ENCODE measurements at places on chromosomes 1 and 21. TPM values are rescaled to one million over a fixed set of nuclear protein-coding genes. Genes with fewer than 3 reads are reported as not detected.
A peak's percentile ranks its signal among the peaks of the same experiment; 100 is the strongest.

- H3K27ac ChIP-seq = no peak overlapping the region
- H3K4me3 ChIP-seq = no peak overlapping the region
- H3K36me3 ChIP-seq = no peaks in the 10 kb centered on the region
- no peaks in the 10 kb centered on the region for H3K4me1 ChIP-seq
Observed at GRCh38 chr1:118325550-118326225, 140.7 kb upstream of the SPAG17 start.

DNA sequence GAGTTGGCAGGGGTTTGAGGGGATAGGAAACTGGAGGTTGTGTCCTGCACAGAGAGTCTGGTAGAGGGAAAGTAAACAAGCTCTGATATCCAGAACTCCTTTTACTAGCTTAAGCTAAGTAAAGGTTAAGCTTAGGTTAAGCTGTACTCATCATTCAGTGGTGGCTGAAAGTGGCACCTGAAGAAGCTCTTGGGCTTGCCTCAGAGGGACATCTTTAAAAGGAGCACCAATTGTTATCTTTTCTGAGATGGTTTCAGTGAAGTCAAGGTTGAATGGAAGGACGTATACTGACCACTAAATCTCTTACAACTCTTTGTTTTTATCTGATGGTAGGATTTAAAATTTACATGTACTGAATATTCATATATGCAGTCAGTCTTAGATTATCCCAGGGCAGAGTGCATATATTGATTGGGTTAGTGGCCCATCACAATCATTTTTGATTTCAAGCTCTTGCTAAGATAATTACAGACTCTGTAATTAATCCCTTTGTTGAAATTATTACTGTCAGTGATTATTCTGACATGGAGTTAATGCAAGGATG is 43.3 kb downstream of the S1PR1 start:
- peaks cover 84% of the 10 kb centered on the region for H3K4me1 ChIP-seq
- no peak overlapping the region for H3K4me3 ChIP-seq
- H3K36me3 ChIP-seq = no peaks in the 10 kb centered on the region
- peak overlapping the region; percentile 68 for H3K27ac ChIP-seq
- DNase-seq = no peak

DNA sequence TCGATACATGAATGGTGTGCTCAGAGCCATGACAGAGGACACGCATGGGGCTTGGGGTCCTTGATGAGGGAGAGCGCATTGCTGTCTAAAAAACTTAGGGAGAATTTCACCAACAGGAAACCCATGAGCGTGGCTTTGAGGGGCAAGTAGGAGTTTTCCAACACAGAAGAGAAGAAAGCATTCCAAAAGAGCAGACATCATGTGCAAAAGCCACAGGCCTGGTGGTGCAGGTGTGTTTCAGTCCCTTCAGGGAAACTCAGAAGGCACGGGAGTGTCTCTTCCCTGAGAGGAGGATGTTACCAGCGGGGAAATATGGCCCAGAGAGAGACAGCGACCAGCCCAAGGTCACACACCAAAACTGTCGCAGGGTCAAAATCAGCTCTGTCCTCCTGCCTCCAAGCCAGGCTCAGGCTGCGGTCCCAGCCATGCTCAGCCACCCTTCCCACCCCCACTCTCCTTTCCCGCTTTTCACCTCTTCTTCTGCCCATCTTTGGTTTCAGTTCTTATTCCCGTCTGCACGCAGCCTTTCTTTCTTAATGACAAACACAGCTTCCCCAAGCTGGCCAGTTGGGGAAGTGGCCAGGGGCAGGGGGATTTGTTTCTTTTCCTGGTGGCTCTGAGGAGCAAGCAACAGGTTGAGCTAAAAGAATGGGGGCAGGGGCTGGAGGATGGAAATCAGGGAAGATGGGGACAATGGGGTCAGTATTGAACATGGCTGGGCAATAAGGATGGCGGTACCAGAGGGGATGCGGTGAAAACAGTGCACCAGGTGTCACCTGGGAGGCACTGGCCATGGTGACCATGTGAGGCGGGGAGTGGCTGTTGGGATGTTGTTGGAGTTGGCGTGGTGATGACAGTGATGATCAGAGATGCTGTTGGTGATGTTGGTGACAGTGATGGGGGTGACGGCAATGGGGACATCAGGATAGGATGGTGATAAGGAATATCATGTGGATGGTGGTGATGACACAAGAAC is 10.3 kb downstream of the LAPTM5 start:
- H3K4me1 ChIP-seq = peaks cover 100% of the 10 kb centered on the region
- peaks cover 42% of the 10 kb centered on the region for H3K36me3 ChIP-seq
- H3K4me3 ChIP-seq = no peak overlapping the region
- DNase-seq = no peak
- no peaks in the 10 kb centered on the region for H3K27me3 ChIP-seq

GRCh38 chr1:202163281-202164270 is 3.2 kb upstream of the PTPN7 start:
- H3K36me3 ChIP-seq = no peaks in the 10 kb centered on the region
- DNase-seq = peak; percentile 36
- peaks cover 77% of the 10 kb centered on the region for H3K4me1 ChIP-seq
- no peaks in the 10 kb centered on the region for H3K27me3 ChIP-seq

DNA sequence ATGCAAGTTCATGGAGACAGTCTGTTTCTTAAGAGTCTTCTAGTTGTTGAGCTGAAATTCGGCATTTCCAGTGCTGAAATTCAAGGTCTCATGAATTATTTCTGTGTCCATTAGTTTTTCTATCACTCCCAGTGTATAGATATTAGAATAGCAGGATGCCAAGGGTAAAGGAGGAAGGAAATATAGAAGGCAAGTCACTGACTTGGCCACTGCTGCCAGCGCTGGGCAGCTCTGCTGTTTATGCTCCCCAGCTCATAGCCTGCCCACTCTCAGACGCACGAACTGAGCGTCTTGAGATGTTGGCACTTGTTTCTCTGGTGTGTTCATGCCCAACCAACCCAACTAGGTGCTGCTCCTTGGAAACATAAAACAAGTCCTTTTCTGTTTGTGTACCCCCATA is 110.1 kb downstream of the SLC45A1 start:
- peak overlapping the region; percentile 42 for H3K27ac ChIP-seq
- H3K27me3 ChIP-seq = no peaks in the 10 kb centered on the region
- no peaks in the 10 kb centered on the region for H3K36me3 ChIP-seq
- H3K4me3 ChIP-seq = no peak overlapping the region
- DNase-seq = no peak
- peaks cover 62% of the 10 kb centered on the region for H3K4me1 ChIP-seq

DNA sequence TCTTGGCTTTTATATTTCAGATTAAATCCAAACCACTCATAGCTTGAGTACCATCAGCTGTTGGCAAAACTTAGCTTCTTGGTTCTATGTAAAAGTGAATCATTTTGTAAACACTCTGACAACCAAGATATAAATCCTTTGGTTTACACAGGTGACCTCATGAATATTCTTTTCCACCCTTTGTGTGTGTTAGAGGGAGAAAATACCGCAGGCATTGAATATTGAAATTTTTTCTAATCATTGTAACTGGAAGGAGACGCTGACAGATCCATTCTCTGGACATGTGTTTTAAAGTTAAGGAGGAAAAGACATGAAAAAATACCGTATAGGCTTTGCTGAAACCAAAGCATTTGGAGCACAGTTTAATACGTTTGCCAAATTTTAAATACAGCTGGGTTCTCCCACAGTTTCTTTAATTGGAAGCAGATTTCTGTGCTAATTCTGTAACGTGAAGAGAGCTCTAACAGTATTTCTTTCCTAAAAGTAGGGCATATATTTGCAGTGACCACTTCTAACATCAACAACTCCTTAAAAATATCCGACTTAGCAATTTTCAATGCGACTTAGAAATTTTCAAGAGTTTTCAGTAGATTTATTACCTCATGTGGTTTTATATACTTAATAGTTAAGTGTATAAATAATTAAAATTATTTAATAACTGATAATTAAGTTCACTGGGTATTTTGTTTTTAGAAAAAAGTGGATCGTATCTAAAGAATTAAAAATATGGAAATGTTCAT is 388.2 kb downstream of the USP25 start:
- H3K4me1 ChIP-seq = no peaks in the 10 kb centered on the region
- H3K4me3 ChIP-seq = no peak overlapping the region
- H3K36me3 ChIP-seq = no peaks in the 10 kb centered on the region
- H3K27ac ChIP-seq = no peak overlapping the region

DNA sequence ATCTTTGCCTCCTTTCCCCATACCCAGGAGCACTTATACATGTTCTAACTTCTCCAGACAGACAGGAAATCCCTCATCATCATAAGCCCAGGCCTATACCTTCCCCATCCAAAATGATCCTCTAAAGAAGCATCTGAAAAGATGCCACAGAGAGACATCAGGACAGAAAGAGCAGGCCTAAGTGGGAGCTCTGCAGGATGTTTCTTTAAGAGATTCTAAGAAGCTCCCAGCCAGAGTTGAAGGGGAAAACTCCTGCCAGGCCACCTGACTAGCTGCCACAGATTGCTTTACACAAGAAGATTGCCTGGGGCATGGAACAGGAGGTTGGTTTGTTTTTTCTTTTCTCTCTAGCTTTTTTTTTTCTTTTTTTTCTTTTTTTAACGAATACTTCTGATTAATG is 275.8 kb downstream of the VAV3 start:
- H3K4me1 ChIP-seq = no peaks in the 10 kb centered on the region
- no peak overlapping the region for H3K4me3 ChIP-seq
- DNase-seq = no peak
- H3K27me3 ChIP-seq = no peaks in the 10 kb centered on the region
- peaks cover 12% of the 10 kb centered on the region for H3K36me3 ChIP-seq

GRCh38 chr1:74363220-74363619 is 128.0 kb downstream of the TNNI3K start:
- H3K27ac ChIP-seq = no peak overlapping the region
- DNase-seq = no peak
- H3K4me1 ChIP-seq = no peaks in the 10 kb centered on the region
- H3K4me3 ChIP-seq = no peak overlapping the region
- H3K36me3 ChIP-seq = no peaks in the 10 kb centered on the region

GRCh38 chr1:61641578-61642336 is 83.2 kb downstream of the TM2D1 start:
- H3K27me3 ChIP-seq = no peaks in the 10 kb centered on the region
- no peaks in the 10 kb centered on the region for H3K36me3 ChIP-seq
- no peak overlapping the region for H3K27ac ChIP-seq
- peak overlapping the region; percentile 7 for H3K4me3 ChIP-seq
- peak; percentile 32 for DNase-seq
- H3K4me1 ChIP-seq = peaks cover 4% of the 10 kb centered on the region

- no peaks in the 10 kb centered on the region for H3K27me3 ChIP-seq
- DNase-seq = no peak
- H3K4me1 ChIP-seq = no peaks in the 10 kb centered on the region
- peaks cover 79% of the 10 kb centered on the region for H3K36me3 ChIP-seq
- no peak overlapping the region for H3K27ac ChIP-seq
Observed at GRCh38 chr21:28971171-28971570, 21.5 kb downstream of the LTN1 start.

DNA sequence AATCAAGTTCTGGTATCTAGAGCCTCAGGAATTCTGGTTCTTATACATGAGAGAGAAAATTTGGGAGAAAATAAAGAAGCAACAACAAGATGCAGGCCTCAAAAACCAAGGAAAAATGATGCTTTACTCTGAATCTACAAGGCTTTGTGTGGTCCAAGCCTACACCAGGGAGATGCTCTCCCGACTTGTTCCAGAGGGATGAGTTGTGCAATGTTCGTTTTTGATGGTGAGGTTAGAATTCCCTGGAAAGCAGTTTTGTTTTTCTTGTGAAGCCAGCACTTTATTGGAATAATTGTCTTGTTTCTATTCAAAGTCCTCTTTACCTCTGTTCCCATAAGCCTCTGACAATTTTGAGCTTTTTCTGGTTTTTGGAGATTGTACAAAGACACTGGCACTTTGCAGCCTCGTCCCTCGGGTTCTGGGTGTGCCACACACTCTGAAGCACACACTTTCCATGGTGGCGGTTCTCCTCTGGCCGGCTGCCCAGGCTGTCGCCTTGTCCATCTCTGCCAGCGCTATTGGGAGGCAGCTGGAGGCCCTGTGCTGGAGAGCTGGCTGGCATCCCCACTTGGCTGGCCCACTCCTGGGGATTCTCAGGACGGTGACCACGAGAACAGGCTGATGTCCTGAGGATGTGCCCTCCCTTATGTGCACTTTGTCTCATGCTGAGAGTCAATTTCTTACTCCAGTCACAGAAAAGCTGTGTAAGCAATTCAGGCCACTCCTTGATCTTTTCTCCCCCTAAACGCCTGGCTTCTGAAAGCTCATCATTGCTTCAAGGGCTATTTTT is 70.2 kb downstream of the EDEM3 start:
- no peaks in the 10 kb centered on the region for H3K27me3 ChIP-seq
- no peak for DNase-seq
- H3K27ac ChIP-seq = no peak overlapping the region
- no peaks in the 10 kb centered on the region for H3K36me3 ChIP-seq
- no peak overlapping the region for H3K4me3 ChIP-seq

DNA sequence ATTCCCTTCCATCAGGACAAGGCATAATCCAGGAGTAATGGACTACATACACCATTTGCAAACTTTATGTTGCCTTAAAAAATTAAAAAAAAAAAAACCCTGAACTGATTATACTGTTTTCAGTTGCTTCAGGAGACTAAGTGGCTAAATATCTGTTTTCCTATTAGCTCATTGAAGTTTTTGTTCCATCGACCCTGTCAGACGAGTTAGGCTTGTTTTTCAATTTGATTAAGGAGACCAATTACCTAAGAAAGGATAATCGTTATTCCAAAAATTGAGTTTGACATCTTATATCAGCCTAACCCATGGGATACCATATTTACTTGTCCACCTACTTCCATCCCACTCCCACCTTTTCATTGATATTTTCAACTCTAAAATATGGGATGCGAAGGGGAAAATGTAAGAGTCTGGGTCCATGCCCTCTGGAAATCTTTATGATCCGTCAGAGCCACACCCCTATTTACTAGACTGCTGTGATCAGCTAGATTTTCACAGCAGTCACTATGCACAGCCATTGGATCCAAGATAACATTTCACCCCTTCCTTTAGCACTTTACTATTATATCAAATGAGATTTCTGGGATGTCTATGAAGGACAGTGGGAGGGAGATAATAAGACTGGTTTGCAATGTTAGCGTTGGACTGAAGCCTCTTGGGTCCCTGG is 41.0 kb downstream of the IL12RB2 start:
- H3K4me1 ChIP-seq = no peaks in the 10 kb centered on the region
- H3K36me3 ChIP-seq = peaks cover 7% of the 10 kb centered on the region
- no peak overlapping the region for H3K4me3 ChIP-seq
- H3K27ac ChIP-seq = no peak overlapping the region
- no peak for DNase-seq
- no peaks in the 10 kb centered on the region for H3K27me3 ChIP-seq

- no peak overlapping the region for H3K27ac ChIP-seq
- H3K36me3 ChIP-seq = peaks cover 19% of the 10 kb centered on the region
- no peaks in the 10 kb centered on the region for H3K27me3 ChIP-seq
- no peak overlapping the region for H3K4me3 ChIP-seq
- DNase-seq = no peak
Observed at GRCh38 chr1:246919902-246920301, 11.8 kb downstream of the AHCTF1 start.

GRCh38 chr1:83970802-83971201 is 28.1 kb downstream of the TTLL7 start:
- H3K4me3 ChIP-seq = no peak overlapping the region
- no peaks in the 10 kb centered on the region for H3K36me3 ChIP-seq
- H3K27ac ChIP-seq = no peak overlapping the region
- H3K27me3 ChIP-seq = no peaks in the 10 kb centered on the region
- no peaks in the 10 kb centered on the region for H3K4me1 ChIP-seq

ACTL8 gene
- total RNA-seq = not detected

GNG4 gene
- total RNA-seq = not detected

WNT3A gene
- total RNA-seq = not detected

TOE1 gene
- 36.8 TPM for total RNA-seq

CD1E gene
- total RNA-seq = 0.73 TPM

All from natural killer cell (primary cell).